Gastroesophageal sphincter (tissue), 4 donors: ENCODE measurements at places on chromosomes 16 and 17. TPM values are rescaled to one million over a fixed set of nuclear protein-coding genes. Genes with fewer than 3 reads are reported as not detected.
A peak's percentile ranks its signal among the peaks of the same experiment; 100 is the strongest.

DNA sequence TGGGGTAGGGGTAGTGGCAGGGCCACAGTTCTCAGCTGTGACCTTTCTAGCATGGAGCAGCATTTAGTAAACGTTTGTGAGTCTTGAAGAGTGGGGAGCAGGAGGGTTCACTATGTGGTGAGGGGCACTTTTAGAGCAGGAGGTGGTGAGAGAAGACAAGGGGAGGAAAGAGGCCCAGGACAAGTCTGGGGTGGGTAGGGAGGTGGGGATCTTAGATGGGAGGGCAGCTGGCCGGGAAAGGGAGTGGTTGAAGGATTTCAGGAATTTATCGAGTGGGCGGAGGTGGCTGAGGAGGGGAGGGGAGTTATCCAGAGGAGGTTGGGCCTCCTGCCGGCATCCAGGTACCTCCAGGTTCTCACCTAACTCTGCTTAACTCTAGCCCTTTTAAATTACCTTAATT, 1.9 kb downstream of the CLEC16A start:
- no peaks in the 10 kb centered on the region for H3K27me3 ChIP-seq
- H3K4me3 ChIP-seq: no peak overlapping the region
- H3K4me1 ChIP-seq: peaks cover 56% of the 10 kb centered on the region
- no peak for ATAC-seq

DNA sequence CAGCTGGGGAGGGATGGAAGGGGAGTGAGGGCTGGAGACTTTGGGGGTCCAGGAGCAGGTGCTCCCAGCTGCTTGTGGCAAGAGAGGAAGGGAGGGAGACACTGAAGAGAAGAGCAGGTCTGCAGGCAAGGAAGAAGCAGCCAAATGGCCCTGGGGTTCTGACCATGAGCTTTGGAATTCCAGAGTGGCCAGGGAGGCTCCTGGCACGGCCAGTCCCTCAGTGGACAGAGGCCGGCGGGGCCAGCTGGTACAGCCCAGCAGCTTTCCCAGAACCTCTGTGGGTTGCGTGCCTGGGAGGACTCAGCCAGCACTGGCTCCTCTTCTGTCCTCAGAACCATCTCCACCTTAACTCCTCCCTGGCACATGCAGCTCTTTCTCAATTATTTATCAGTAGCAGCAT, 233.0 kb downstream of the MSI2 start:
- peaks cover 51% of the 10 kb centered on the region for H3K4me1 ChIP-seq
- no peak for ATAC-seq
- H3K4me3 ChIP-seq: no peak overlapping the region
- H3K36me3 ChIP-seq: no peaks in the 10 kb centered on the region

- H3K27me3 ChIP-seq: no peaks in the 10 kb centered on the region
- no peaks in the 10 kb centered on the region for H3K4me1 ChIP-seq
- peak overlapping the region; percentile 90 for H3K27ac ChIP-seq
- peak; percentile 98 for ATAC-seq
Observed at GRCh38 chr17:47066841-47067682, 88.0 kb upstream of the RPRML start.

DNA sequence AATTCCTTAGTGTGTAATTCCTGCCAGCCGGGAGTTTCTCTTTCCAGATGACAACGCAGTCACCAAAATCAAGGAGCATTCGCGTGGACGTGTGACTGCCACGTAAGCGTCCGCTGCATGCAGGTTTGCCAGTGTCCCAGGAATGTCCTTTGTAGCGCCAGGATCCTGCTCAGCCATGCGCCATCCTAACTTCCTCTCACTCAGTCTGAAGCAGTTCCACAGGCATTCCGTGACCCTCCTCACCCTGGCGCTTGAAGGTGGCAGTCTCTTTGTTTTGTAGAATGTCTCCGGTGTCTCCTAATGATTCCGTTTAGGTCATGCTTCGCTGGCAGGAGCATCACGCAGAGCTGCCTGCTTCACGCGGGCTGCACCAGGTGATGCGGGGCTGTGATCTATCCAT, 88.6 kb downstream of the RPTOR start:
- no peak for ATAC-seq
- no peak overlapping the region for H3K4me3 ChIP-seq
- no peaks in the 10 kb centered on the region for H3K36me3 ChIP-seq
- no peaks in the 10 kb centered on the region for H3K27me3 ChIP-seq

DNA sequence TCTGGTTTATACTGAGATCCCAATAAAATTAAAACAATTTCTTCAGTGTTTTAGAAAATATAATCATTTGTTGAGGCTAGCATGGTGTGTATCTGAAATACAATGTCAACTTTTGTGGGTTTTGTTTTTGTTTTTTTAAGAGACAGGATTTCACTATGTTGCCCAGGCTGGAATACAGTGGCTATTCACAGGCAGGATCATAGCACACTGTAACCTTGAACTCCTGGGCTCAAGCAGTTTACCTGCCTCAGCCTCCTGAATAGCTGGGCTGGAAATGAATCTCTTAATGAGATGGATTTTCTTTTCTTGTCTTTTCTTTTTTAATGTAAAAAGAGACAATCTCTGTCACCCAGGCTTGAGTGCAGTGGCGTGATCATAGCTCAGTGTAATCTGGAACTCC, 12.1 kb downstream of the DDX42 start:
- H3K27me3 ChIP-seq: no peaks in the 10 kb centered on the region
- H3K4me1 ChIP-seq: no peaks in the 10 kb centered on the region
- no peak for ATAC-seq
- no peak overlapping the region for H3K27ac ChIP-seq
- H3K4me3 ChIP-seq: no peak overlapping the region

DNA sequence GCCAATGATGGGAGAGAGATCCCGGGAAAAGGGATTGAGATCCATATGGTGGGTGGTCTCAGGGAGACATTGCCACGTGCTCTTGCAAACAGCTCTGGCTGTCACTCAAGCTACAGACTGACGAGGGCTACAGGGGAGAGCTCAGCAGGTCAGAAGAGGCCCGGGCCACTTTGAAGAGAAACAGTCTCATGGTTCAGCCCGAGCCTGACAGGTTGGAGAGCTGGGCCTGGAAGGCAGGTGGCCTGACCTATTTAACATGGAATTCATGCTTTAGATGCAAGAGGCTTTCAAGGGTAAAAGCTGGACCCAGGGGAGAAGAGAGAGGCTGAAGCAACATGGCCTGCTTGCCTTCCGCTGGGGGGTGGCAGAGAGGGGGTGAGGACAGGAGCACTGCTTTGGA, 81.0 kb upstream of the BRD7 start:
- peaks cover 5% of the 10 kb centered on the region for H3K27me3 ChIP-seq
- no peaks in the 10 kb centered on the region for H3K36me3 ChIP-seq
- H3K27ac ChIP-seq: no peak overlapping the region

DNA sequence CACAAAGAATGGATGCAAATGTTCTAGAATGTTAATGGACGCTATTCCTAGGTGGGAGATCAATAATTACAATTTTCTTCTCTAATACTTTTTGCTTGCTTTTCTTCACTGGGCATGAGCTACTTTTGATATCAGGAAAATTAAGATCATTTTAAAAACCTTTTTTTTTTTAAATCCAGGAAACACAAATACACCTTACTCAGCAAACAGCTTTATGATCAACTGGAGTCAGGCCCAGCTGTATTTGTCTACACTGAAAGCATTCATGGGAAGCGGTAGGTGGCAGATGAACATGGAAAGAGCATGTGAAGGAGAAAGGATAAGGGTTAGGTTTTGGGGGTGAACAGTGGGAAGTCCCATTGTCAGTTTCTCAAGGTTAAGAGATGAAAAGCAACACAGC, 97.8 kb downstream of the WDR59 start:
- ATAC-seq: no peak
- H3K4me3 ChIP-seq: no peak overlapping the region
- no peak overlapping the region for H3K27ac ChIP-seq
- H3K36me3 ChIP-seq: no peaks in the 10 kb centered on the region
- no peaks in the 10 kb centered on the region for H3K27me3 ChIP-seq

GRCh38 chr17:7315570-7316235, 543 bp upstream of the GPS2 start:
- H3K4me1 ChIP-seq: no peaks in the 10 kb centered on the region
- H3K4me3 ChIP-seq: peak overlapping the region; percentile 85
- no peak for ATAC-seq
- no peaks in the 10 kb centered on the region for H3K27me3 ChIP-seq
- H3K36me3 ChIP-seq: peaks cover 3% of the 10 kb centered on the region

Gene TOX3
- total RNA-seq: not detected

DNA sequence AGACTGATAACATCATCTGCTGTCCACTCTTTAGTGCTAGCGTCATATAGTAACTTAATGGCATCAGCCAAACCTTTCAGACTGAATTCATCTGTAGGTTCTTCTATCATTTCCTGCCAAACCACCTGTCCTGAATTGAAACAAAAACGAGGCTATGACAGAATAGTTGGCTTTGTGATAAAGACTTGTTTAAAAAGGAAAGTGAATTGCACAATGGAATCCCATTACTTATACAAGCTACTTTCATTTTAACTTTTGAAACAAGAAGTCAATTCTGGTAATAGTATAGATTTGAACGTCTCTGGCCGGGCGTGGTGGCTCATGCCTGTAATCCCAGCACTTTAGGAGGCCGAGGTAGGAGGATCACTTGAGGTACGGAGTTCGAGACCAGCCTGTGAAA, 18.2 kb downstream of the LASP1NB start:
- no peak for ATAC-seq
- no peaks in the 10 kb centered on the region for H3K36me3 ChIP-seq
- no peak overlapping the region for H3K27ac ChIP-seq
- H3K27me3 ChIP-seq: no peaks in the 10 kb centered on the region
- H3K4me1 ChIP-seq: peaks cover 17% of the 10 kb centered on the region
- H3K4me3 ChIP-seq: no peak overlapping the region

DNA sequence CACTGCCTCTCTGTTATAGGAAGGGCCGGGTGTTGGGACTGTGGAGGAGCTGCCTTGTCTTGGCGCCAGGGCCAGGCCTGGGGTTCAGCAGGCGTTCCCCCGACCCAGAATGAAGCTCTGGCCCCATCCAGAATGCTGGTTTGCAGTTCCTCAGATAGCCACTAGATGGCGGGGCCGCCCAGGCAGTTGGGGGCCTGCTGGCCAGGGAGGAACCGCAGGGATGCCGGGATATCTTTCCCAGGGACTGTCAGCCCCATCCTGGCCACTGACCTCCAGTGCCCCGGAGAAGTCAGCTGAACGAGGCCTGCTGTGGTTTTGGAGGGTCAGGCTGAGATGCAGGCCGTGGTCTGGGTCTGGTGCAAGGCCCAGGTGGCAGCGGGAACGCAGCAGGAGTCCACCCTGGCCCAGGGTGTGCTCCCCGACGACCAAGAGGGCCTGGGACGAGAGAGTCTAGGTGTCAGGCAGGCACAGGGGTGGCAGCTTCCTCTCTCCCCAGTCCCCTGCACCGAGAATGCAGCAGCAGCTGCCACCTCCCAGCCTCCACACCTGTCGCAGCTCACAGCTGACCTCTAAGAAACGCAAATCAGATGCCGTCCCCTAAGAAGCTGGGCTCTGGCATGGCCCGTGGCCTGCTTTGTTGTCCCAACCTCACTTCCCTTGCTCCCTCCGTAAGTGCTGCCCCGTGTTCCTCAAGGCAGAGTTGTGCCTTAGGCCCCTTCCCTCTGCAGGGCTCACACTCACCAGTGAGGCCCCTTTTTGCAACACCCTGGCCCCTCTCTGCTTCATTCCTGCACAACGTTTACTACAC, 51.2 kb downstream of the RMI2 start:
- H3K4me3 ChIP-seq: no peak overlapping the region
- H3K27me3 ChIP-seq: no peaks in the 10 kb centered on the region
- no peak overlapping the region for H3K27ac ChIP-seq
- no peaks in the 10 kb centered on the region for H3K36me3 ChIP-seq
- no peaks in the 10 kb centered on the region for H3K4me1 ChIP-seq

DNA sequence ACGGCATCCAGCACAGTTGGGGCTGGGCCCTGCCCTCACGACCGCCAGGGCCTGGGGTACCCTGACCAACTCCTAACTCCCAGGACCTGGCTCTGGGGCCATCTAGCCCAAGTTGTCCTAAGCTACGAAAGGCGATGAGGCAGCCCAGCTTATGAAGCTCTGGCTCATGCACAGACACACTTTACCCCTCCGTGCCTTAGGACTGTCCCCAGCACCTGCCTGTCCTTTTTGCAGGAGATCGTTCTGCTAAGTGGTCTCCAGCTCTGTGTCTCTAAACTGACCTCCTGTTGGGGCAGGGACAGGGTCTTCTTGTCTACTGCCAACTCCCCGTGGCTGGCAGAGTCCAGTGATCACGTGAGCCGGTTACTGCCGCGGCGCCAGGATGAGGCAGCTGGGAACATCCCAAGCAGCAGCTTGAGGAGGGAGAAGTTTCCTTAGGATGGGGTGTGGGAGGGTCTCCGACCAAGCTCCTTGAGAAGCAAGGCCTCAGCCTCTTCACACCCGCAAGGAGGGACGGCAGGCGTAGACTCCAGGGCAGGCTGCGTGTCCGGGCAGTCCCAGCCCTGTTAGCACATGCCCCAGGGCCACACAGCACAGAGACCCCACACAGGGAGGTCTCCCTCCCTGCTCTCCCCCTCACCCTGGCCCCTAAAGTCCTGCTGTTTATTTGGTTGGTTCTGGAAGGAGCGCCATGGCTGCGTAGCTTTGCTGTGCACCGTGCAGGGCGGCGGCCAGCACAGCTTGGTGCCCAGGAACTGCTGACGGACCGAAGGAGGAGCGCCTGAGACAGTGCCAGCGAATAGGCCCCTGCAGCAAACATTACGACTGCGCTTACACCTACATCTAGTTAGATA, 16.4 kb upstream of the METRNL start:
- no peak overlapping the region for H3K4me3 ChIP-seq
- ATAC-seq: no peak

Gene PMFBP1
- total RNA-seq: 0.39 TPM

DNA sequence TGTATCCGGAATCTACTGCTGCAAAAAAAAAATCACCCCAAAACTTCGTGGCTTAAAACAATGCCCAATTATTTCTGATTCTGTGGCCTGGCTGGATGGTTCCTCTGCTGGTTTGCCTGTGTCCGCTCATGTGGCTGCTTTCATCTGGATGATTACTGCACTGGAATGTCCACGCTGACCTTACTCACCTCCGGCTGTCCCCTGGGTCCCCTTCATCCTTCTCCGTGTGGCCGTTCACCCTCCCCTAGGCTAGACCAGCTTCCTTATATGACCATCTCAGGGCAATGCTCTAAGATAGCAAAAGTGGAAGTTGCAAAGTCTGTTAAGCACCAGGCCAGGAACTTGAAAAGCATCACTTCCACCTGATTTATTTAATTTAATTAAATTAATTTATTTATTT, 31.4 kb upstream of the SPNS2 start:
- no peak overlapping the region for H3K4me3 ChIP-seq
- H3K27me3 ChIP-seq: no peaks in the 10 kb centered on the region
- H3K4me1 ChIP-seq: no peaks in the 10 kb centered on the region

GRCh38 chr17:76276461-76277299, 11.5 kb downstream of the UBALD2 start:
- ATAC-seq: no peak
- no peaks in the 10 kb centered on the region for H3K36me3 ChIP-seq
- H3K27ac ChIP-seq: no peak overlapping the region
- no peaks in the 10 kb centered on the region for H3K4me1 ChIP-seq
